ENCODE measurements at places on chromosomes 4 and X. TPM values are rescaled to one million over a fixed set of nuclear protein-coding genes. Genes with fewer than 3 reads are reported as not detected.

HTT-AS gene
- not detected for total RNA-seq

EGFL6 gene
- 20.2 TPM for total RNA-seq

SUPT20HL1 gene
- total RNA-seq: not detected

DCK gene
- 23.8 TPM for total RNA-seq

MAMLD1 gene
- 5.3 TPM for total RNA-seq

XAGE1A gene
- not detected for total RNA-seq

PNMA6F gene
- not detected for total RNA-seq

SHROOM3 gene
- 75.9 TPM for total RNA-seq

MXRA5 gene
- total RNA-seq: 23.9 TPM

PLXNB3 gene
- 2.5 TPM for total RNA-seq

CSAG3 gene
- total RNA-seq: not detected

GPR173 gene
- total RNA-seq: 13.7 TPM

TCEAL6 gene
- total RNA-seq: not detected

DCX gene
- total RNA-seq: 2.7 TPM

NHSL2 gene
- 9.3 TPM for total RNA-seq

P2RY4 gene
- 0.35 TPM for total RNA-seq

ASMT gene
- not detected for total RNA-seq

EPGN gene
- total RNA-seq: 0.88 TPM

FABP2 gene
- not detected for total RNA-seq

RAB33A gene
- total RNA-seq: 1.3 TPM

UGT2B15 gene
- not detected for total RNA-seq

VCX3A gene
- not detected for total RNA-seq

GASK1B gene
- 44.5 TPM for total RNA-seq

TRAPPC11 gene
- total RNA-seq: 48.3 TPM

GSX2 gene
- not detected for total RNA-seq

HSFX2 gene
- total RNA-seq: 1.2 TPM

KLHL34 gene
- total RNA-seq: 0.53 TPM

GRIA3 gene
- 4.4 TPM for total RNA-seq

ATOH1 gene
- not detected for total RNA-seq

SATL1 gene
- 0.35 TPM for total RNA-seq

DRP2 gene
- total RNA-seq: 2.9 TPM

TMPRSS11D gene
- total RNA-seq: not detected

Measured in metanephros (tissue), 2 donors.